ENCODE measurements at places on chromosomes 6 and 20.
A peak's percentile ranks its signal among the peaks of the same experiment; 100 is the strongest.

- DNase-seq = no peak
These were observed 190.2 kb downstream of the BACH2 start for GRCh38 chr6:90106449-90106848.

GRCh38 chr20:38498909-38499308, 26.3 kb downstream of the RALGAPB start:
- DNase-seq = no peak

DNA sequence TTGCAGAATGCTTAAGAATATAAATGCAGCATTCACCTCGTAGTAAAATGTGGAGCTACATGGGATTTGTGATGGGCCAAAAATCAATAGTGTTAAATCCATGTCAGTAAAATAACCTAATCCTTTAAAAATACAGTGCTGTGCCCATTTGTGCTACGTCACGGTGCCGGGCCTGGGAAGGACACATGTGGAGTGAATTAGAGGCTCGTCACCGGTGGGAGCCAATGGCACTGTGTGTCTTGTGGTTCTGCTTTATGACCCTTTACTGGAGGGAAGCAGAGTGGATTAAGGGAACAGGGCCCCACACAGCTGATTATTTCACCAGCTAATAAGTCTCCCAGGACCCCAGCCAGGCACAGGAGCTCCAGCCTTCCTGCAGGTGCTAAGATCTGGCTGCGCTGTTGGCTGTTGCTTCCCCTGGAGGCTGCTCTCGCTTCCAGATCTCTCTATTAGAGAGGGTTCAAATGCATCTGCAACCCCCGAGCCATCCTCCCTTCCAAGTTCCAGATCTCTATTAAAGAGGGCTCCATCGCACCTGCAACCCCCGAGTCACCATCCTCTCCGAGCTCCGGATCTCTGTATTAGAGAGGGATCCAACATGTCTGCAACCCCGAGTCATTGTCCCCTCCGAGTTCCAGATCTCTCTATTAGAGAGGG, 405.8 kb downstream of the CDH4 start:
- no peak for DNase-seq

GRCh38 chr20:54257071-54257816, 49.4 kb downstream of the PFDN4 start:
- no peak for DNase-seq

- DNase-seq = no peak
These were observed 8.1 kb downstream of the LYRM2 start for GRCh38 chr6:89630488-89630887.

- no peak for DNase-seq
These were observed 323.1 kb upstream of the SLC35B3 start for GRCh38 chr6:8758412-8758811.

- DNase-seq = no peak
These were observed 308.6 kb downstream of the TAF4 start for GRCh38 chr20:61756966-61757677.

DNA sequence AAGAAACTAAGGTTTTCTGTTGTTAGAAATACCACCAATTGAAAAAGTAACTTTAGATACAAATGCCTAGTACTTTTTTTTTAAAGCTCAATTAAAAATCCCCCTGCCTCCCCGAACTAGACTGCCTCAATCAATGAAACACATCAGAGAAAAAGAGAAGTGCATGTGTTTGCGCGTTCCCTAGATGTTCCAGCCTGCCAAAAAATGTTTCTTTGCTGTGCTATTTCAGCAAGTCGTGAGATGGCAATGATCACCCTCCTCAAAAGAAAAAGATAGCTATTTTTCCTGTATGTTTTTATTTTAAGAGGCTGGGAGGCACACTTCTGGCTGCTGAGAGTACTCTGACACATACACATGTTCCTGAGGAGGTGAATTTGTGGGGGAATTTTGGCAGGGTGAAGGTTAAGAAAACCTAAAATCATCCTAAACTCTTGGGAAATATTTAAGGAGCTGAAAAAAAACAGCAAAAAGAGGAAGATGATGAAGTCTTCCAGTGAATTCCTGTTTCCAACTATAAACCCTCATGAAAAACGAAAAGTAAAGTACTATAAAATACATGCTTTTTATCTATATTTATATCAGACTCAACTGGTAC, 114.8 kb downstream of the HIVEP2 start:
- no peak for DNase-seq

- DNase-seq = no peak
These were observed 293.7 kb downstream of the RNF144B start for GRCh38 chr6:18680842-18681241.

- no peak for DNase-seq
These were observed 36.9 kb upstream of the CCDC28A start for GRCh38 chr6:138736640-138737039.

DNA sequence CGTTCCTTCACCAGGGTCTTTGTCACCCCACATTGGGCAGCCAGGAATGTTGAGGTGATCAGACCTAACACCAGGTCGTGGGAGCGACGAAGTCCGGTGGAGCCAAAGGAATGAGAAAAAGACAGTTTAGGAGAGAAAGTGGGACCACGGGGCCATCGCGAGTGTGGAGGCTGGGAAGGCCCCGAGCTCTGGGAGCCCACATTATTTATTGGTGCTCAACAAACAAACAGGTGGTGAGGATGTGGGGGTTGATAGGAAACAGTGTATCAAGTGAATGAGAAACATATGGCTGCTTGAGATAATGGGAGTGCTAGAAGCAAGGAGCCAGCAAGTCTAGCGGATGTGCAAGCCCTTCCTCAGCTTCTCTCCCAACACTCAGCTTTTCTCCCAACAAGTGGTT, 287.1 kb upstream of the SGK1 start:
- DNase-seq = no peak

GRCh38 chr6:130252527-130253237, 29.9 kb upstream of the SAMD3 start:
- DNase-seq = no peak

GRCh38 chr6:3348821-3349220, 90.1 kb downstream of the PSMG4 start:
- no peak for DNase-seq

- DNase-seq = no peak
These were observed 87.0 kb downstream of the YTHDF1 start for GRCh38 chr20:63128956-63129355.

DNA sequence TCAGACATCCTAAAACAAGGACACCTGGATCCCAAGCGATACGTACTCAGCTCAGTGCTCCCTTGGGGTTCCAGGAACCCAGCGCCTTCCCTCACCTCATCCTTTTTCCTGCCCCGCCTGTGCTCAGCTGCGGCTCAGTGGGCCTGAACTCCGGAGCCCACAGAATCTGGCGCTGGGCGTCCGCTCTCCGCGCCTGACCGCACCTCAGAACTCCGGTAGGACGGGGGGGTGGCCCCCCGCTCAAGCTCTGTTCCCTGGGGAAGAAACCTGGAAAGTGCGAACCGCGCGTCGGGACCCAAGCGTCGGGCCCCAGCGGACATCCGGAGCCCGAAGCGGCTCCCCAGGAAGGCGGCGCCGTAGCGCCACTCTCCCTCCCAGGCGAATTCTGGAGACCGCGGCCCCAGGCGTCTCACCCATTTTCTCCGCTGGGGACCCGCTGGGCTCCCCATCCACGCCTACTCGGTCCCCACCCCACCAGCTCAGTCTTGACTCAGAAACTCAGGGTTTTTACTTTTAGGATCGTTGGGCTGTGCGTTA, 336 bp upstream of the LY6G5C start:
- no peak for DNase-seq

- DNase-seq = peak; percentile 8
These were observed 679 bp upstream of the PPDPF start for GRCh38 chr20:63519668-63520503.

- DNase-seq = no peak
These were observed 74.4 kb downstream of the ITCH start for GRCh38 chr20:34437330-34437986.

- DNase-seq = no peak
These were observed 349.0 kb downstream of the PRL start for GRCh38 chr6:21947731-21948386.

DNA sequence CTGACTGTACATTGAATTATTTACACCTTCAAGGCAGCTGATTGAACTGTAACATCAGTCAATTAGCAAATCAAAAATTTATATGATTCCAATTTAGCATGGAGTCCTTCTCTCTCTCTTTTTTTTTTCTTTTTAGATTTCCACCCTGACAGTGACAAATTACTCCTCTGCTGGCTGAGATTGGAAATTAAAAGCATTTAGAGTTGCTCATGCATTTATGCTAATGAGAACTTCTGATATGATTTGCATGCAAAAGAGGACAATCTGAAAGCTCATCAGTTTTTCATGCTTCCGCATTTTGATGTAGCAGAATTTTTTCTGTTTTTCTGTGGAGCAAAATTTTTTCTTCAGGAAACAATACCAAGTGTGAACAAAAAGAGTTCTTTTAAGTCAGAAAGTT, 130.5 kb upstream of the NOX3 start:
- no peak for DNase-seq

GRCh38 chr20:40304119-40304613, 384.9 kb downstream of the MAFB start:
- DNase-seq = no peak

- peak; percentile 83 for DNase-seq
These were observed 146.7 kb downstream of the GJA10 start for GRCh38 chr6:90040931-90041330.

DNA sequence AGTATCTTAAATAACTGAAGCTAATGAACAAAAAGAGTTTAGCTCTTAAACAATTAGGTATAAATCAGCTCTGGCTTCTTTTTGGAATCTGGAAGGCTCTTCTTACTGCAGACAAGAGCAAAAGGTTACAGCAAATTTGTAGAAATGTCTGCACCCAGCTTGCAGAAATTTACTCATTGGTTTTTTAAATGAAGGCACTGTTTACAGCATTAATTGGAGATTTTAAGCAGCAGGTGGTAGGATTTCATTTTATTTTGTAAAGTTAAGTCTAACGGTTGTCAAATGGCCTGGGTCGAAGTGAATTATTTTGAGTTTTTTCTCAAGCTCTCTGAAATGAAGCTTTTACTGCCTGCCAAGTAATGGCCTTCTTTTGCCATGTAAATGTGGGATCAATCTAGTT, 102.1 kb downstream of the NRSN1 start:
- DNase-seq = peak; percentile 4

- peak; percentile 78 for DNase-seq
These were observed at the start of gene LY6G5C for GRCh38 chr6:31680226-31681134. Gene LY6G5C (minus strand): TSS chr6:31681067. CDS start chr6:31680373, 694 bp downstream.

DNA sequence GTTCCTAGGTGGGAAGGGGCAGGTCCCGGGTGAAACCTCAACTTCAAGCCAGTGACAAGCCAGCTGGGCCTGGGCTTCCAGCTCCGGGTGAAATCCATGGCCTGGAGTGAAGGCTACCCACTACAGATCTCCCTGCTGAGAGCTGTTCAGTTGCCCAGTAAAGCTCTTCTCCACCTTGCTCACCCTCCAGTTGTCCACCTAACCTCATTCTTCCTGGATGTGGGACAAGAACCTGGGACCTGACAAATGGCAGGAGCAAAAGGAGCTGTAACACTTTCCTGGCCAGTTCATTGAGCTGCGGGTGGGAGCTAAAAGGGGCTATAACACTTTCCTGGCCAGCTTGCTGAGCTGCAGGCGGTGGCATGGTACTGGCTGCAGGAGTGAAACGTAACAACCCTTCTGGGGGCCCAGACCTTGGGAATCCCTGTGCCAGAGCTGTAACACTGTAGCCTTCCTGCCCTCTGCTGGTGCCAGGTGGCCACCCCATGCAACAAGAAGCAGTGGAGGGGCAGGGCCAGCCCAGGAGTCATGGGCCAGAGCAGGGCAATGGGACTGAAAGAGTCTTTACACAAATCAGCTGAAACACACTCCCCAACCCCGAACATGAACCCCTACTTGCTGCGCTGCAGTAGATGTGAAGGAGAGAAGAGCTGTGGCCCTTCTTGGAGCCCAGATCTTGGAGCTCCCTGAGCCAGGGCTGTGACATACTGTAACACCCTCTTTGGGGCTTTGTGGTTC, 3.6 kb upstream of the HINT3 start:
- DNase-seq = no peak

DNA sequence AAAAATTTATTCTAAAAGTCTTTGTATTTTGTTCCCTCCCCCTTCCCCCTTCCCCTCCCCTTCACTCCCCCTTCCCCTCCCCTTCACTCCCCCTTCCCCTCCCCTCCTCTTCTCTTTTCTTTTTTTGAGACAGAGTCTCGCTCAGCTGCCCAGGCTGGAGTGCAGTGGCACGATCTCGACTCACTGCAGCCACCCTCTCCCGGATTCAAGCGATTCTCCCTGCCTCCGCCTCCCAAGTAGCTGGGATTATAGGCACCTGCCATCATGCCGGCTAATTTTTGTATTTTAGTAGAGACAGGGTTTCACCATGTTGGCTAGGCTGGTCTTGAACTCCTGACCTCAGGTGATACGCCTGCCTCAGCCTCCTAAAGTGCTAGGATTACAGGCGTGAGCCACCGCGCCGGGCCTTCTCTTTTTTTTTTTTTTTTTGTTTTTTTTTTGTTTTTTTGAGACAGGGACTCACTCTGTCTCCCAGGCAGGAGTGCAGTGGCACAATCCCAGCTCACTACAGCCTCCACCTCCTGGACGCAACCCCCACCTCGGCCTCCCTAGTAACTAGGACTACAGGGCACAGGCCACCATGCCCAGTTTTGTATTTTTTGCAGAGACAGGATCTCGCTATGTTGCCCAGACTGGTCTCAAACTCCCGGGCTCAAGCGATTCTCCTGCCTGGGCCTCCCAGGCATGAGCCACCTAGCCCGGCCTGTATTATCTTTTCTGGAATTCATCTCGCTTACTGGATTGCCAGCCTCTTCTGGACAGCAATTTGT, 1.1 kb upstream of the AFG1L start:
- no peak for DNase-seq

DNA sequence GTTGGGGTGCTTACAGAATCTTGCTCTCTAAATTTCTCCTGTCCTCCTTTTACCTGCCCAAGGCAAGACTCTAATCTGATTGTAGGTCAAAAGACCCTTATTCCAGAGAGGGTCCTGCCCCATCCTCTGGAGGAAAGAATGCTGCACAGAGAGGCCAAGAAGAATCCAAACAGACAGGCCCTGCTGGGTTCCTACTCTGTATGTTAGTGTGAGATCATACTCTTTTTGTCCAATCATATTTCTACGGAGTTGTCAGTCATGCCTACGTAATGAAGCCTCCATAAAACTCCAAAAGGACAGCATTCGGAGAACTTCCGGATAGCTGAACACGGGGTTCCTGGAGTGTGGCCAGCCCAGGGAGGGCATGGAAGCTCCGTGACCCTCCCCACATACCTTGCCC, 50.5 kb downstream of the VEGFA start:
- DNase-seq = no peak

- no peak for DNase-seq
These were observed 2.0 kb downstream of the SMIM29 start for GRCh38 chr6:34246563-34247391.

- peak; percentile 76 for DNase-seq
These were observed 81.4 kb downstream of the TCP11 start for GRCh38 chr6:35059596-35060345.

DNA sequence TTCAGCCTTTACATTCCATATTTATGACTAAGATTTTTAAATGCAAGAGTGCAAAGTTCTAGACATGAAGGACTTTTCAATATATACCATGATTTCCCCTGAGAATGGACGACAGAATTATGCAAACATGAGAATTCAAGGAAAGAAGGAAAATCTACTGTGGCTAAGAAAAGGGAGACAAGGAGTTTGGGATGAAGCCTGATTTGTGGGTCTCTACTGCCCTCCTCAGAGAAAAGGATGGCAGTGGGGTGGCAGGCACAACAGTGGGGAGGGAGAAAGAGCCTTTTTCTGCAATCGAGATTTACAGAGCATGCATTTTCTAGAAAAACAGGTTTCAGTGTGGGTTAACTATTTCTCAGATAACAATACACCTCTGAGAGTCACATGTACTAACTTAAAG, 466.9 kb upstream of the NRSN1 start:
- DNase-seq = peak; percentile 83

Measured in pons (tissue), 1 donor.